CD8-positive, alpha-beta memory T cell (primary cell): ENCODE measurements at places on chromosomes 4 and X. TPM values are rescaled to one million over a fixed set of nuclear protein-coding genes. Genes with fewer than 3 reads are reported as not detected.

Gene PPEF1
- not detected for total RNA-seq

Gene AFM
- total RNA-seq, result not detected

Gene CYLC1
- total RNA-seq, result not detected

Gene ZMAT1
- 3.2 TPM for total RNA-seq

Gene PAK3
- total RNA-seq, result 0.40 TPM

Gene REPS2
- 0.49 TPM for total RNA-seq

Gene FOXR2
- total RNA-seq, result not detected

Gene SLC6A14
- total RNA-seq, result not detected

Gene CFAP99
- total RNA-seq, result not detected

Gene HELT
- total RNA-seq, result not detected

Gene KIAA1210
- not detected for total RNA-seq

Gene ARR3
- total RNA-seq, result not detected

Gene PLK4
- total RNA-seq, result 29.1 TPM

Gene SLC7A11
- total RNA-seq, result 0.77 TPM

Gene DDX53
- total RNA-seq, result not detected

Gene C1QTNF7
- not detected for total RNA-seq

Gene SLC2A9
- total RNA-seq, result 3.1 TPM

Gene NAA11
- not detected for total RNA-seq

Gene HSFX2
- total RNA-seq, result 0.29 TPM

Gene PCDH10
- not detected for total RNA-seq

Gene MGARP
- total RNA-seq, result not detected

Gene ANOS1
- not detected for total RNA-seq

Gene FAM3A
- 29.4 TPM for total RNA-seq

Gene TIGD4
- total RNA-seq, result 0.60 TPM

Gene NEIL3
- total RNA-seq, result 10.3 TPM

Gene SRPX
- total RNA-seq, result not detected

Gene TNIP3
- 15.7 TPM for total RNA-seq

Gene ALAS2
- total RNA-seq, result not detected

Gene TXLNG
- 22.4 TPM for total RNA-seq

Gene ADAMTS3
- total RNA-seq, result not detected

Gene NLRP2B
- total RNA-seq, result not detected

Gene ANKRD50
- total RNA-seq, result 0.15 TPM

Gene CLDN2
- total RNA-seq, result not detected

Gene TCEAL6
- total RNA-seq, result not detected

Gene CAPN6
- not detected for total RNA-seq

Gene FAM47A
- not detected for total RNA-seq

Gene SSX2B
- total RNA-seq, result not detected

Gene GPC3
- total RNA-seq, result not detected
